ENCODE measurements at places on chromosomes 3 and 15. TPM values are rescaled to one million over a fixed set of nuclear protein-coding genes. Genes with fewer than 3 reads are reported as not detected.

DNA sequence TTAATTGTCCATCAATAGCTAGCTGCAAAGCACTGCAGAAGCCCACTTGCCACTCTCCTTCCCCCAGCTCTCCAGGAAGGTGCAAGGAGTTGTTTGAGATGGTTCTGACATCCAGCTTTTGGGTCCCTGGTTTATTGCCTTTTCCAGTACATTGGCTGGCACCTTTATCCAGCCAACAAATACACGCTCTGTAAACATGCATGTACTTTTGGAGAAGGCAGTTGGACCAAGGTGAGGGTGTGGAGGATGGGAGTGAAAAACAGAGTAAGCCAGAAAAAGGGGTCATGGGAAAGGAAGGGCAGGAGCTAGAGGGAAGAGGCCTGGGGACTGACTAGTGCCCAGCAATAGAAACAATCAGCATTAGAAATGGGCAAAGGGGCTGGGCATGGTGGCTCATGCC lies 102.7 kb downstream of the CGNL1 start:
- no peak for DNase-seq

DNA sequence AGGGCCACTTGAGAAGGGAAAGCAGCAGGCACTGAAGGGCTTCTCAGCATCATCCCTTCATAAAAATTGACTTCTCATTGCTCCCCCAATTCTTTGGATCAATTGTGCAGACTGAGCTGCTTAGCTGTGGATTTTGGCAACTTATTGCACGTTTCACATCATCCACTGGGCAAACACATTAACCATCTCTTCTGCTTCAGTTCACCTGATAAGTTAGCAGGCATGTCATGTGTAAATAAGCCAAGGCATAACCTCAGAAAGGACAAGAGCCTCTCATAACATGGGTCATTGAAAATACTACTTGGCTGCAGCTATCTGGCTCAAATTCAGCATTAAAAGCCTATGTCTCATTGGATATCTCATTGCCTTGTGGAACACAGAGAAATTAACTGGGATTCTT lies 366.5 kb downstream of the LRRC3B start:
- no peak for DNase-seq

DNA sequence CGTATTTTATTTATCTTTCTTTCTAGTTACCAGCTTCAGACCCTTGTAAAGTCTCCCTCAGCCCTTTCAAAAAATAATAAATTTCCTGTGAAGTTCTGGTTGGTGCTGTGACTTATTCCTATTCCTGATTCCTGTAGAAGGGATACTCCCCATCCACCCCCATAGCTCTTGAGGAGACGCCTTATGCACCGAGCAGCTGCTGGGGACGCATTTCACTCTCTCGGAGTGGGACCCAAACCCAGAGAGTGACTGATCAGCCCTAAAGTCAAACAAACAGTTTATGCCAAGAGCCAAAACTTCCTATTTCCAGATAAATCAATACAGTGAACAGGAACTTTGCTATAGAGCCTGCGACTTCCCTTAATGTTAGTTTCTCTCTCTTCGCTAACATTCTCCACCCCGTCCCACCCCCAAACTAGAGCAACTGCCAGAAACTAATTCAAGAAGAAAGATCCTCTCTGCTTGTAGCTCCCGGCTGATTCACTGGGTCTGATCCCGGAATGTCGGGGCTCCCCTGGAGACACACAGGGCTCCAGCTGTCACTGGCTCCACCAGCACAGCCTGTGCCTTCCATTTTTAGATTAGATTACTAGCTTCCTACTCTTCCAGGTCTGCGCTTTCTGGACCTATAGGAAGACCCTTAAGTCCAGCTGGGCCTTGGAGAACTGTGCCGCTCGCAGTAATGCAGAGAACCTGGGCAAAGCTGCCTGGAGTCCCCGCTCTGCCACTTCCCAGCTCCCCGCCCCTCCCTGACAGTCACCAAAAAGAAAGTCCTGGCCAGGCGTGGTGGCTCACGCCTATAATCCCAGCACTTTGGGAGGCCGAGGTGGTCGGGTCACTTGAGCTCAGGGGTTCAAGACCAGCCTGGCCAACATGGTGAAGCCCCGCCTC lies 45.2 kb downstream of the KLHL25 start:
- no peak for DNase-seq

DNA sequence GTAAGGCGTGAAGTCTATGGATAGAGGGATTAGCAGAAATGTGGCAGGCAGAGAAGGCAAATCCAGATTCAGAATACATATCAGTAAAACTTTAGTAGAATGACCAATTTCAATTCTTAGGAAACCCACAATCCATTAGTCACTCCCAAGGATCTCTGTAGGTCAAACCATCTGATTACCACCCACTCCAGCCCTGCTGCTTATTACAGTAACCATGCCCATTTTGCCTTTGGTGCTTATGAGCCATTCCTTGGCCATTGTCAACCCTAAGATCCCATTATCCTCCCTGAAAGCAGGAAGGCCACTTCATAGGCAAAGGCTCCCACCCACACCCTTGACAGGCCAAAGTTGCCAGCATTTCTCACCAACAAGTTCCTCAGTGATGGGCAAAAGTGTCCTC lies 5.1 kb upstream of the KLHL40 start:
- no peak for DNase-seq

DNA sequence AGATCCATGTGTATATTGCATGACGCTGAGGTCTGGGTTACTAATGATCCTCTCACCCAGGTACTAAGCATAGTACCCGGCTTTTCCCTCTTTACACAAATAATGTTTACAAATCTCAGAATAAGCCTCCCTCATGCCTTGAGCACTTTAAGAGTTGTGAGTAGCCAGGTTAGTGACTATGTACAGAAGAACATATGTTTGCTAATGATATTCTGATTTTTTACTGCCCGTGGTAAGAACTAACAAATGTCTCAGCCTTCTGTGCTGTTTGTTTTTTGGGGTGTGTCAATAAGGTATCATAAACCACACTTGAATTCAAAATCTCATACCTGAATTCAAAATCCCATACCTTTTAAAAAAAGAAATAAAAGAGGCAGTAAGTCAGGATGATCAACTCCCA lies 59.5 kb downstream of the ABCC5 start:
- DNase-seq: peak; percentile 73

- DNase-seq: no peak
Measured at GRCh38 chr3:40876496-40876895, 322.8 kb upstream of the CTNNB1 start.

DNA sequence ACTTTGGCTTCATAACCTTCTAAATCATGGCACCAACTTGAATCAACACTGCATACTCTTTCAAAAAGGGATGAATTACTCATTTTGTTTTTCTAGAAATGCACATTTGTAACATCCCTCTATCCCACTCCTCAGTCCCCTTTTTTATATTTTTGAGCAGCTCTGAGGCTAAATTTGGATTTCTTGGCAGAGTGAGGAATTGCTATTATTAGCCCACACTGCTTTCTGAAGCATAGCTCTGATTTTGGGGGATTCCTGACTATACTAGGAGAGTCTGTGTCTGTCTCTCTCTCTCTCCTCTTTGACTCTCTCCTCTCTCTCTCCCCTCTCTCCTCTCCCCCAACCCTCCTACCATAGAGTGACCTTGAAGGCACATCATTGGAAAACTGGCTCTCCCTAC lies 76.6 kb downstream of the RBPMS2 start:
- no peak for DNase-seq

DNA sequence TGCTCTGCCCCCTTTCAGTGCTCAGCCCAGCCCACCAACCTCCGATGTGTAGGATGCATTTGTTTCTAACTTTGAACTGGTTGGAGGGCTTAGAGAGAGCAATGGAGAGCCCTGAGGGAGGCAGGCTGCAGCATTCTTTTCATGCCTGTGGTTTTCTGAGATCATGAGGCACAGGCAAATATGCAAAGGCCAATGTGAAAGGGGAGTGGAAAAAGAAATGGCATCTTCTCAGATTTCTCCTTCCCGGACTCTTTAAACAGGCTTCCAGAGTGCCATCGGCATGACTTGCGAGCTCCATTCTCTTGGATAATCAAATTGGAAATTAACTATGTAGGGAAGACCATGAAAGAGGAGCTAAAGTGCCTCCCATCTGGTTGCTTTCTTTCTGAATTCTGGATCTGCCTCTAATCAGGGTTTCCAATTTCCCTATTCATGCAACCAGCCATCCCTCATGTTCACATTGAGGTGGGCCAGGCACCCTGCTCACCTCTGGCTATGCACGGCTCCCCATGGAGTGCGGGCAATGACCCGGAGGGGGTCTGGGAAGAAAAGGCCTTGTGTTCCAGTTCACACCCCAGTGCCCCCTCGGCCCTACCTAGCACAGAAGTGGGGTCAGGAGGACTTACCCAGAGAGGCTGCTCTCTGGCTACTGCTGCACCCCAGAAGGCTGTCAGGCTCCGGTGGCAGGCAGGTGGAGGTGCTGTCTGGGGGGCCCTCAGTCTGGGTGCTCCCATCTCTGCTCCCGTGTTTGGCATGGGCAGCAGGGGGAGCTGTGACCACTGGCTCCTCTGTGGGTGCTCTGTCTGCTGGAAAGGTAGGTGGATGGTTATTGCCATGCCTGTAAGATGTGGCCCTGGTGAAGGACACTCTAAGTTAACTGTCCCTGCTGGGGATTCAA lies 16.1 kb downstream of the AMOTL2 start:
- DNase-seq: peak; percentile 91

DNA sequence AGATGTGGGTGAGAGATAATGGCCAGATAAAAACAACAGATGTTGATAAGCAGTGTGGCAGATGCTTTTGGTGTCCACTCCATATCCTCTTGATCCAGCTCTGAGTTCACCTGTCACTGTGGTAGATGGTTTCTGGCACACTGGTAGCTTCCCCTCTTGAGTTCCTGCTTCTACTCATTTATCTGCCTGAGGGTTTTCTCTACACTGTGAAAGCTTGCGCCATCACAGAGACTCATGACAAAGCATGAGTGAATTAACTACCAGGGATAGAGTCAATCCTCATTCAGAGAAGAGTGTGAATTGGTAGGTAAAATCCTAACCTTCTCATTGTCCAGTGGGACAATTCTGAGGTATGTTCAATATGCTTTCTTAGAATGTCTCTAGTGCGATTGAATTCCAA lies 50.0 kb upstream of the ARHGEF26 start:
- DNase-seq: no peak

DNA sequence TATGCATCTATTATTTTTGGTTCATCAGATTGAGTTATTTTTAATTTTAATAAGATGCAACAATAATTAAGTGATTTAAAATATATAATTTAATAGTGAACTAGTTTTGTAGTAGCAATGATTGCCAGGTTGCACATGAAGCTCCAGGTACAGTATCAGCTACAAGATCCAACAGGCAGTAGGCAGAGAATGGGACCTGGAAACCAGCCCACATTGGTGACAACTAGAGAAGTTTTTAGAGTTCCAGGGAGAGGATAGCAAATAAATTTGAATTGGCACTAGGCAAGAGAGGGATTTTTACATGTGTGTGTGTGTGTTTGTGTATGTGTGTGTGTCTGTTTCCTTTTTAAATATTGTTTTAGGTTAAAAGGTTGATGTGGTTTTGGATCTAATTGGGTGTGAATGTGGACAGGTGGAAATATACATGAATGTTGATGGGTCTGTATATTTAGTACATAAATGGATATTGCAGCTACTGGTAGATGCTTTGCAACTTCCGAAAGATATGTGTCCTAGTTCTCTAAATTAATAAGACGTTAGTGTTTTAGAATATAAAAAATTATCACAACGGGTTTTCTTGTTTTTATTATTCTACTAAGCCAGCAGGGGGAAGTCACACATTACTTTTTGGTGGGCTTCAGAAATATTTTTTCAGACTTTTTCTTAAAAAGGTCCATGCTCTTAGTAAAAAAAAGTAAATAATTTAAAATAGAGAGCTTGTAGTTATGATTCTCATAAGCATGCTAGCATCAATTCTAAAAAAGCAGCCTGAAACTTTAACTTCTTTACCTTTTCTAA lies 110.1 kb upstream of the GBE1 start:
- peak; percentile 19 for DNase-seq

- no peak for DNase-seq
Measured at GRCh38 chr3:188392076-188392475, 238.1 kb downstream of the LPP start.

DNA sequence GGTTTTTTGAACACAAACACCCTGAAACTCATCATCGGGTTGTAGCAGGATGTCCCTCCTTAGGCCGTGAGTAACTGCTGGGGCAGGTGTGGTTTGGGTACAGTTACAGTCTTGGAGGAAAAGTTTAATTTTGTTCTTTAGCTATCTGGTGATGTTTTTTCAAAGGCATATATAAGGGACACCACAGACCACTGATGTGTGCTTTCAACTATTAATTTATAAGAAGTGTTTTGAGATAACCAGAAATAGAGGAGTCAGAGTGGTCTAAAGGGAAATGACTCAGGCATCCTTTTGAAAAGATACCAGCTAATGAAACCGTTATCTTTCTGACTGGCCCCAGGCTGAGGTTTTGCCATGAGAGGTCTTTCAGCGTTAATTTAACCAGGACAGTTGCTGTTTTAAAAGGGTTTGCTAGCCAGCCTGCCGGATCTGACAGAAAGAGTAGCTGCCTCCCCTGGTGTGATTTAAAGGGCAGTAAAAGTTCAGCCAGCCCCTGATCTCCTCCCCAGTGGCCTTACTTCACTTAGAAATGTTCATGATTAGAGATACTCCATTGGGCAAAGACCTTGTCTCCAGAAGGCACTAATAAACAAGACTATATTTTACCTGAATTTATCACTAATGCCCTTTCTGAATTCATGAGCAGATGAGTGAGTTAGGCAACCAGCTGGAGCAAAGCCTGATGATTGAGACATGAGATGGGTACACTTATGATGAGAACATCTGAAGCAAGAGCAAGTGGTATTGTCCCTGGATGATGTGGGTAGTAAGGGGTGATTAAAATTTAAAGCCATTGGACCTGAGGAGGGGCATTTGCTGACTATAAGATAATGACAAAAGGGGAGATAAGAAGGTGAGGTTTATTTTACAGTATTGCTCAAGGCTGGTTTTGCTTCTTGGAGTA lies 482.5 kb upstream of the TBL1XR1 start:
- no peak for DNase-seq

- DNase-seq: no peak
Measured at GRCh38 chr3:13571831-13572750, 23.2 kb downstream of the FBLN2 start.

GRCh38 chr15:40793216-40793989 lies 13.5 kb upstream of the ZFYVE19 start:
- DNase-seq: peak; percentile 98

DNA sequence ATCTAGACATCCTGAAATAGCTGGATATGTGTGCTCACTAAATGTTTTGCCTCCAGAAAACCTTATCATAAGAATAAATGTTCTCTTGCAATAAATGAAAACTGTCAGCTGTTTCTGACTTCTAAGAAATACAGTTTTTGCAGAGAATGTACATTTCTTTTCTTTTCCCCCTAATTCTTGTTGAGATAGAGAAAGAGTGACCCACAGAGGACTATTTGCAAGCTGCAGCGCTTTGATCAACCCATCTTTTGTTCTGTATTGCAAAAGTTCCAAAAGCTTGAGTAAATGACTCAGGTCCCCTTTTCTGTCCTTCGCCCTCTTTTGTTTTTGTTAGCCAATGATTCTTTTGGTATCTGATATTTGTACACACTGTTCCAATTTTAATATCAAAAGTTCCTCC lies 141.9 kb downstream of the BBX start:
- DNase-seq: no peak

GRCh38 chr3:106120356-106120755 lies 251.5 kb upstream of the CBLB start:
- peak; percentile 66 for DNase-seq

- no peak for DNase-seq
Measured at GRCh38 chr15:65888981-65889380, 19.7 kb downstream of the RAB11A start.

GRCh38 chr3:194556086-194557056 lies 69.6 kb upstream of the ATP13A3 start:
- DNase-seq: peak; percentile 17

ADGRG7 gene
- not detected for total RNA-seq

PPP1R14D gene
- total RNA-seq: 0.33 TPM

IGSF10 gene
- 0.12 TPM for total RNA-seq

MCF2L2 gene
- total RNA-seq: 3.9 TPM

PFN2 gene
- total RNA-seq: 213 TPM

HYKK gene
- 2.9 TPM for total RNA-seq

MKRN2OS gene
- total RNA-seq: 7.9 TPM

Data from PC-3 (cell line).